Activated CD4-positive, alpha-beta T cell treated with anti-CD3 and anti-CD28 coated beads, Interleukin-2, amount 50 U/mL, for 24 hours (primary cell): ENCODE measurements at places on chromosomes 13 and 19.

DNA sequence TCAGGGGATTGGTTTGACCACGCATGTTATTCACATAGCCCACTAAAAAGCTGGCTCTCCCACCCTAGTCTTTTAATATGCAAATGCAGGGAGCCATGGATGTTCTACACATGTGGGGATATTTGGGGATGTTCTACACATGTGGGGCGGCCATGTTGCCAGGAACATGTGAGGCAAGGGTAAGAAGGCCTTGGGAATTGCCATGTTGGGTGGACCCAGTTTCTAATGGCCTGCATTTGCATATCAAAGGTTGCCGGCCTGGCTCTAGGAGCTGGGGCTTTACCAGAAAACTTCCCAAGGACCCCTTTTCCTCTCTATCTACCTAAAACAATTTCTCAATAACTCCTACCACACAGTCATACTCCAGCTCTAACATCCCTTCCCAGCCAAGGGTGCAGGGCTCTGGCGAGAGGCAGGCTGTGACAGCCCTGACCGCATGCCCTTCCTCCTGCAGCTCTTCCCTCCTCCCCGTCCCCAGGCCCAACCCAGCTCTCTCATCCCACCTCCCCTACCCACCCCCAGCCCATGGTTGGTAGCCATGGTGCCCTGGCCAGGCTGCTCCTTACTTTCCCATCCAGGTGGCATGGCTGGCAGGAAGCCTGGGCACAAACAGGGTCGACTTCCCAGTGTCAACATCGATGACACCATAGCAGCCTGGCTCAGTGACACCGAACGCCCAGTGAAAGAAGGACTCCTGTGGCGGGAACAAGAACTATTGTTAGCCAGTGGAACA lies 11.0 kb downstream of the PEPD start:
- DNase-seq = no peak

- no peak for DNase-seq
These were observed 368.9 kb downstream of the COG6 start for GRCh38 chr13:40024204-40024966.

- DNase-seq = no peak
These were observed 9.8 kb upstream of the ALOX5AP start for GRCh38 chr13:30725326-30726085.

GRCh38 chr19:36008336-36008978 lies at the start of gene SYNE4:
Gene SYNE4 (minus strand): TSS chr19:36008813. CDS start chr19:36008681, 132 bp downstream.
- no peak for DNase-seq
